ENCODE measurements at places on chromosomes 11 and 22.

DNA sequence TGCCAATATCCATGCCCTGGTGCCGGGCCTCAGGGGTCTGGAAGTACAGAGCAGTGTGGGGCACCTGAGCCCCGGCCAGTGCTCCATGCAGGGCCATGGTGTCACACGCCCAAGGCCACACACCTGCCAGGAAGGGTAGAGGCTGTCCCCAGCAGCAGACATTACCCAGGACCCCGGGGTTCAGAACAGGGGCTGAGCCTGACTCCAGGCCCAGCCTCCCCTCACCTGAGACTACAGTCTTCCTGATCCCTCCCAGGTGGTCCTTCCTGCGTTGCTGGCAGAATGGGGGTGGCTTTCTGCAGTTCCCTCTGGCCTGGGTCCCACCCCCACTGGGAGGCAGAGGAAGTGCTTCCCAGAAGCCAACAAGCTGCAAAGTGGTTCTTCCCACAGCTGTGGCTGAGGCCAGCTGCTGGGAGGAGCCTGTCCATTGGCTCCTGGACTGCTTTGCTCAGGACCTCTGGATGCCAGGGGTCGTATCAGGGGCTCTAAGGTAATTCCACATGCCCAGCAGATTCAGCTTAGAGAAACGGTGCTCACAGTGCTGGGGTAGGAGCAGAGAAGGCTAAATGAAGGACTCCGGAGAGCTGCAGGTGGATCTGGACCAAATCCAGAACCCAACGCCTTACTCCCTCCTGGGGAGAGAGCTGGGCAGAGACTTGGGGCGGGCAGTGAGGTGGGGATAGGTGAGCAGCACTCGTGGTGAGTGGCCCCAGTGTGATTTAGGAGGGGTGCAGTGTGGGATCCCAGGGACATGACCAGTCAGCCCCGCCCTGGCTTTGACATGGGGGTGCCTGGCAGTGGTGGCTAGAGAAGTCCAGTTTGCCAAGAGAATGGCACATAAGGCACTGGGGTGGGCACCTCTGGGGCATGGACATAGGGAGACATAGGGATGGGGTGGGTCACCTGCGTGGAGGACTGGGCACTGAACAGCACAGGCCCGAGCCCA lies 12.6 kb downstream of the TCIRG1 start:
- no peak for DNase-seq

DNA sequence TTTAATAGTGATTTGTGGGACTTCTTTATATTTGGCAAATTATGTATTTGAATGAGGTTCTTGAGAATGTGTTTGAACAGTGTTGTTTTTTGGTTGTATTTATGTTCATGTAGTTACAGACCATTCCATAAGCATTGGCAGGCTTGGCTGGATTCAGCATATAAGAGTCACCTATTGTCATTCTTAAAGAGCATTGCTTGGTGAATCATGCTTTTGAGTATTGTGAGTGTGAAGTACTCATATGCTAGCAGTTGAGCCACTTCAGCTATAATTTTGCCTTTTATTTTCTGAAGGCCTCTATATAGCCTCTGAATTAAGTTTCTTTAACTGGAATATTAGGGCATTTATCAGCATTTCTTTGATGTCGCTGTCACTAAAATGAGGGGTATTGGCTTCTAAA lies 110.0 kb upstream of the GAL start:
- no peak for DNase-seq

GRCh38 chr11:61551634-61552033 lies 29.2 kb downstream of the SYT7 start:
- DNase-seq, result no peak

DNA sequence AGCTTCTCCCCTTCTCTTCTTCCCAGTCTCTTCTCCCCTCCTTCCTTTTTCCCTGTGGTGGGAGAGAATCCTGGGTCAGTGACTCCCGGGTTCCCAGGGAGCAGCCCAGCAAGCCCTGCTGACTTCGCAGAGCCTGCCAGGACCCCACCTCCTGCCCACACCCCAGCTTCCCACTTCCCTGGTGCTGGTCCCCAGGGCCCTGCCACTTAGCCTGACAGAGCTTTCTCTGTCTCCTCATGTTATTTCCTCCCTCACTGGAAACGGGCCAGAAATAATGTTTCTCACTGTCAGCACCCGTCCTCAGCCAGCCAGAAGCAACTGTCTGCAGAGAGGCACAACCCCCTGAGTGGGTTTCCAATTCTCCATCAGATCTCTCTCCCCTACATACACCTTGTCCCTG lies 27.1 kb downstream of the C11orf96 start:
- DNase-seq, result peak; percentile 23

- DNase-seq, result no peak
Observed at GRCh38 chr11:34632105-34632791, 11.4 kb downstream of the EHF start.

DNA sequence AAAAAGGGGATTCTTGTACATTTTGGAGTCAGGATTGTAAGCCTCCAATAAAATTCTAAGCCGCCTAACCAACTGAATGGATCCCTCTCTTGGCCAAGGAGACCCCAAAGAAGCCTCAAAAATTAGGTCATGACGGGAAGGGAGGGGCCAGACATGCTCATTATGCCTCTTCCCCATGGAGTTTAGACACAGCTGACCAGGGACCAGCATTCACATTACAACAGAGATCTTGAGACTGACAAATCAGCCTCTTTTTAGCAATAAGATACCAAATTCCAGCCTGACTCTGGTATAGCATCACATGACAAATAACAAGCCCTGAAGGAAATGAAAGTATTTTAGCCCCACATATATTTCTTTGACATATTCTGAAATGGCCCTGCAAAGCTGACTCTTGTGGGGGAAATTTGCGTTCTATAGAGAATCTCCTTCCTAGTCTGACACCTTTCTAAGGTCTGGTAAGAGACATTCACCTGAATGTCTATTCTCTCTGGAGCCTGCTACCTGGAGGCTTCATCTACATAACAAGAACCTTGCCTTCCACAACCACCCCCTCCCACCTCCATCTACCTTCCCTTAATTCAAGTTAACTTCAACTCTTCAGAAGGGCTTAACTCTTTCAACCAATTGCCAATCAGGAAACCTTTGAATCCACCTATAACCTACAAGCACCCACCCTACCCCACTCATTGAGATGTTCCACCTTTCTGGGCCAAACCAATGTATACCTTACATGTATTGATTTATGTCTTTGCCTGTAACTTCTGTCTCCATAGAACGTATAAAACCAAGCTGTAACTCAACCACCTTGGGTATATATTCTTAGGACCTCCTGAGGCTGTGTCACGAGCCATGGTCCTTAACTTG lies 10.3 kb downstream of the GAL start:
- no peak for DNase-seq
